ENCODE measurements at places on chromosomes 6 and 20.

GRCh38 chr20:11248687-11249638 is 575.2 kb upstream of the JAG1 start:
- DNase-seq, result no peak

- no peak for DNase-seq
Observed at GRCh38 chr6:169343886-169344749, 90.5 kb upstream of the THBS2 start.

DNA sequence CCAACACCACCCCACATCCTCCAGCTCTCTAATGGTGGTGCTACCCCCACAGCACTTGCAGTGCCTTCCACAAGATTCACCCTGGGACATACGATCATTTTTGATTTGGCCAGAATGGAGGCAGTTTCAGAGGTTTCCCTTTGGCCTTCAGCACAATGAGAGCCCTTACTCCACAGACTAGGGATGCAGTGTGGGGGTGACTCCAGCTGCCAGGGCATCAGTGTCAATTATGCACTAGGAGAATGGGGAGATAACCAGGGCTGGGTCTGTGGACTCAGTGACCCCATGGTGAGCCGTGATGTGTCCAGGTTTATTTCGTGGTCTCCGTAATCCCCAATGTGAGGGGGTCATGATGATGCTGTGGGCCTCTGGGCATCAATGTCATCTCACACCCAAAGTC is 31.5 kb upstream of the MICB start:
- DNase-seq, result no peak

GRCh38 chr6:9116026-9116425 is 680.7 kb upstream of the SLC35B3 start:
- no peak for DNase-seq

- no peak for DNase-seq
Observed at GRCh38 chr6:14474816-14475215, 357.2 kb downstream of the CD83 start.

- no peak for DNase-seq
Observed at GRCh38 chr6:71393981-71394432, 105.4 kb downstream of the OGFRL1 start.

DNA sequence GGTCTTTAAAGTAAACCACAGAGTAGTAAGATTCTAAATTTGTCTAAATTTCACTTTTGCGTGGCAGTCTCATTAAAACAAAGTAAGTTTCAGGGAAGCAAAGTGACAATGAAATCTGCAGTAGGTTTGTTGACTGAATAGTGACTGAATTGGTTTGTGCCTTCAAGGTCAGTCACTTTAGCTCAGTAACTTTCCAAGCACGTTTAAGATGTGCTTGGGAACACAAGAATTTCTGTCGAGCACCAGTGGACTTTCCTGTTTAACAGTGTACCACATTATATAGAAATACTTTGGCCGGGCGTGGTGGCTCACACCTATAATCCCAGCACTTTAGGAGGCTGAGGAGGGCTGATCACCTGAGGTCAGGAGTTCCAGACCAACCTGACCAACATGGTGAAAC is 1.7 kb upstream of the CD24 start:
- DNase-seq, result no peak

DNA sequence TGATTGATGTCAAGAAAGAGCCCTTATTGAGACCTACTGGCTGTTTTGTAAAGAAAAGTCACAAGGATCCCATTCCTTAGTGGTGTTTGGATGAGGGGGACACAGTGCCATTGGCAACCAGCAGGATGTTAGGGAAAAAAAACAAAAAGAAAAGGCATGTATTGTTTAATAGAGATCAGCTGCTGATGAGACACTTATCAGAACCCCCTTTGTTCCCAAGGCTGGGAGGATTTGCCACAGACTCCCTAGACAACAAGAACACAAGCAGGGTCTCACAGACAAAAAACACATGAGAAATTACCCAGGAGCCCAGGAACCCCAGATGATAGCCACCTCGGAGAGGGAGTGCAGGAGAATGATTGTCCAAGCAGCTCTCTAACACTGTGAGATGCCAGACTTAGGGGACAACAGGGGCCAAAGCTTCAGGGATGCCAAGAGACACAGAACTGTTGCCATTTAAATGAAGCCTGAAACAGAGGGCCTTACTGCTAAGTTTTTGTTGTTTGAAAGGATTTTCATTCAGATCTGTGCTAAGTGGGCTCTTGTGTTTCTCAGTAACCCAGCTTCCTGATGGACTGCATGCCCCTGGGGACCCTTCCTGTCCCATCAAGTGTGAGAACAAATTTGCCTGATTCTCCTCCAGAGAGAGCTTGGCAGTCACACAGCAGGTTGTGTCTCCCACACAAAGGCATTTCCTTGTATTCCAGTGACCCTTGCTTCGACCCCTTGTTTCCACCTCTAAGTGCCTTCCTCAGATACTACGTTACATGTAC is 48.7 kb upstream of the HEY2 start:
- DNase-seq, result no peak

GRCh38 chr6:23218751-23219150 is 649.4 kb downstream of the HDGFL1 start:
- DNase-seq, result no peak

DNA sequence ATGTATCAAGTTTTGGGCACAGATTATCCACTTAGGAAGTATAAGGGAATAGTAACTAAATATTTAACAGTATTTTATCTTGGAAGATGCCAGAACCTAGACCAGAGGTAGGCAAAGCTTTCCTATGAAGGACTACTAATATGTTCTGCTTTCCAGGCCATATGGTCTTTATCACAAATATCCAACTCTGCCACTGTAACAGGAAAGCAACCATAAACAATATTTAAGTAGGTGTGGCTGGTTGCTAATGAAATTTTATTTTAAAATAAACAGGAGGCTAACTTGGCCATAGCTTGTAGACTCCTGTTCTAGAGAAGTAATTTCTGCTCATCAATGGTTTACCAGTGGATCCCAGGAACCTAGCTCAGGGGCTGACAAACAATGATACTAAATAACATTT is 39.4 kb downstream of the NOL7 start:
- no peak for DNase-seq

GRCh38 chr6:110295451-110296165 is 62.5 kb downstream of the METTL24 start:
- no peak for DNase-seq

DNA sequence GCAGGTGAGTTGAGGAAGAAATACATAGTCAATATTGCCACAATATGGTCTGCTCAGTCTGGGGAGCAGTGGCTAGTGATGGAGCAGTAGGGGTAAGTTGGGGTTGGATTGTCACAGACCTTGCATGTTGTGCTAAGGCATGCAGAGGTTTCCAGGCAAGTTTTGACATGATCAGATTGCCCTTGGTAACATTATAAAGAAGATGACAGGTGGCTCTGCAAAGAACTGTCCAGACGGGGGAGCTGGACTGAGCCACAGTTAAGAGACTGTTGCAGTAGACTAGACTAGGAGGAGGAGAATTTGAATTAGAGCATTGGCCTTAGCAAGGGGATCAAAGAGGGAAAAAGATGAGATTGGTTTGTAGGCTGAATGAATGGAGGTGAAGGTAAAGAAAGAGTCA is 23.4 kb downstream of the ATRN start:
- no peak for DNase-seq

DNA sequence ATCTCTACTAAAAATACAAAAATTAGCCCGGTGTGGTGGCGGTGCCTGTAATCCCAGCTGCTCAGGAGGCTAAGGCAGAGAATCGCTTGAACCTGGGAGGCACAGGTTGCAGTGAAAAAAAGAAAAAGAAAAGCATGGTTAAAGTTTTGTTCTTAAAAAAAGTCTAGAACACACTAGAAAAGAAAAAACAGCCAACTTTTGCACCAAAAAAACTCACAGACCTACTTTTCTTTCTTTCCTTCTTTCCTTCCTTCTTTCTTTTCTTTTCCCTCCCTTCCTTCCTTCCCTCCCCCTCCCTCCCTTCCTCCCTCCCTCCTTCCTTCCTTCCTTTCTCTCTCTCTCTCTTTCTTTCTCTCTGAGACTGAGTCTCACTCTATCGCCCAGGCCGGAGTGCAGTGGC is 204.4 kb downstream of the BTBD9 start:
- no peak for DNase-seq

GRCh38 chr6:89409461-89410035 is 2.5 kb downstream of the RRAGD start:
- DNase-seq, result no peak

GRCh38 chr6:107956181-107956580 is 1.8 kb downstream of the SEC63 start:
- DNase-seq, result no peak

- no peak for DNase-seq
Observed at GRCh38 chr6:19100752-19101151, 713.6 kb downstream of the RNF144B start.

DNA sequence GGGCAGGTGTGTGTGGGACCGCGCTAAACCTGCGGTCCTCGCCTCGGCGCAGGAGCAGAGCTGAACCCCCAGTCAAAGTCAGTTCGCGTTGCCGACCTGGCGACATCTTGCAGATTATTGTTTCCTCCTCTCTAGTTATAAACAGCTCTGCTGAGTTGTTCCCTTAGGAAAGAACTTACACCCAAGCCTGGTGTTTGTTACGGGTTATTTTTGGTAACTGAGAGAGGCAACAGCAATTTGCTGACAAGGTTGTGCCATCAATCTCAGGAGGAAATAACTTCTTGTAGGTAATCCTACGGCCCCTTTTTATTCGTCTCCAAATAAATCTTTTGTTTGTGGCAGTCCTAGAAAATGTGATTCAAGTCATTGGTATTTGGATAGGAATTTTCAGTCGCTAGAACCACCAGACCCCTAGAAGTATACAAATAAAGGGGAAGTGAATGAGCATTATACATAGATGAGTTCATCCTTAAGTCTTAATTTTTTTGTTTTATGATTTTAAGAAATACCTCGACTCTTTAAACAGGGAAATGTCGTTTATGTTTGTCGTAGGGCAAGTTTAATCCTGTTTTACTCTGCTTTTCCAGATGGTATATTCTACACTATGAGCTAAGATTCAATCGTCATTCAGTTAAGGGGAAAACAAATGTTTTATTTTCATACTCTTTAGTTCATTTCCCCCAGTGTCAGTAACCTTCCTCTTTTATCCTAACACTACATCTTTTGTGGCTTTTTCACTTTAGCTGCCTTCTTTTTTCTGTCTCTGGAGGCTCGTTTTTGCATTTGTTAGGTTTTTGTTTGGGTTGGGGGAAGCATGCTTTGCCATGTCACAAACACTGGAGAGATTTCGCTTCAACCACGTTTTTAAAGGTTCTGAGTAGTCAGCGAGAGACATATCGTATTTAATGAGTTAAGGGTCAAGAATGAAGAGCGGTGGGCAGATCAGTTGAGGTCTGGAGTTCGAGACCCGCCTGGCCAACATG is 1.2 kb downstream of the PM20D2 start:
- no peak for DNase-seq

DNA sequence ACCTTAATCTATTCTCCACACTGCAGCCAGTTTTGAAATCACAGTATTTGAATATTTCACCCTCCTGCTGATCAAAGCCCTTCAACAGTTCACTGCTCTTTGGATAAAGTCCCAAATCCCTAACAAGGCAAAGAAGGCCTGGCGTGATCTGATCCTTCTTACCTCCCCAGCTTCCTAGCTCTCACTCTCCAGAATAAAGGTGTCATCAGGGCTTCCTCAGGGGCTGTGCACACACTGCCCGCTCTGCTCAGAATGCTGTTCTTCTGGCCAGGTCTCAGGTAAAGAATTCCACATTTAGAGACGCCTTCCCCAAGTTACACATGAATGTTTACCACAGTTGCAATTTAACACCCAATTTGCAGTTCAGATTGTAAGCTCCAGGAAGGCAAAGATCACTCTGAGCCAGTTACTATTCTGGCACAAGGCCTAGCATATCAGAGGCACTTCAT is 58.9 kb upstream of the MCM9 start:
- no peak for DNase-seq

DNA sequence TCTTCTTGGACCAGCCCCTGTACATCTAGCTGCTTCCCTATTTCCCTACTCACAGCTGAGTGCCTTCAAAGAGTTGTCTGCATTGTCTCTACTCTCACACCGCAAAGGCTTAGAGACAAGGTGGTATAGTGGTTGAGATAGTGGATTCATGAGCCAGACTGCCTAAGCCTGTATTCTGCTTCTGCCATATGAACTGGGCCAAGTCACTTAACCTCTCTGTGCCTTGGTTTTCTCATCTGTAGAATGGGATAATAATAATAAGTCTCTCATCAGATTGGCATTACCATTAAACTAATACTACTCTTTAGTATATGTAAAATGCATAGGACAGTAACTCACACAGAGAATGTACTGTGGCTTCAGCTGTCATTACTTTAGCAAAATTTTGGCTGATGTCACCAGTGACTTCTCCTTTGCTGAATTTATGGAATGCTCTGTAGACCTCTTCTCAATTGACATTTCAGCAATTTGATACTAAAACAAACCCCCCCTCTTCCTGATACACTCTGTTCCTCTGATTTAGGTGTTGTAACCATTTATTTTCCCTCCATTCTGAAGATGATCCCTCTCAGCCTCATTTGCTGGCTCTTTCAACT is 156.1 kb downstream of the ADAT2 start:
- no peak for DNase-seq

DNA sequence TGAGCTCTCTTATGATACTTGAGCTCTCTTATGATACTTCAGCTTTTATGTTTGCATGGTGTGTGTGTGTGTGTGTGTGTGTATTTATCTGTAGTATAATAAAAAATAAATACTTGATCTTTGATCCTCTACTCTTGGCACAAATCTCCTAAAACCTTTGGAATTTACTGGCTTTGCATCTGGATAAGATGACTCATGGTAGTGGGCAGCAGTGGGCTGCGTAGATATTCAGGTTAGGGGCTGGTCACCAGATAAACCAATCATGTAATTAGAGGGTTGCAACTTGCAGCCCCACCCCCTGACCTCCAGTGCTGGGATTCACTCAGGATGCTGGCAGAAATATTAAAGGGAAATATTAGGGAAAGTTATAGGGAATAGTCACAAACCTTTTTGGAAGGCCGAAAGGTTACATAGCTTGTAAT is 151.9 kb upstream of the COL21A1 start:
- no peak for DNase-seq

- DNase-seq, result no peak
Observed at GRCh38 chr20:61924211-61924857, 141.3 kb downstream of the TAF4 start.

GRCh38 chr6:28534875-28535274 is 9.2 kb downstream of the GPX5 start:
- no peak for DNase-seq

GRCh38 chr6:143688681-143689080 is 10.9 kb downstream of the PHACTR2 start:
- no peak for DNase-seq

DNA sequence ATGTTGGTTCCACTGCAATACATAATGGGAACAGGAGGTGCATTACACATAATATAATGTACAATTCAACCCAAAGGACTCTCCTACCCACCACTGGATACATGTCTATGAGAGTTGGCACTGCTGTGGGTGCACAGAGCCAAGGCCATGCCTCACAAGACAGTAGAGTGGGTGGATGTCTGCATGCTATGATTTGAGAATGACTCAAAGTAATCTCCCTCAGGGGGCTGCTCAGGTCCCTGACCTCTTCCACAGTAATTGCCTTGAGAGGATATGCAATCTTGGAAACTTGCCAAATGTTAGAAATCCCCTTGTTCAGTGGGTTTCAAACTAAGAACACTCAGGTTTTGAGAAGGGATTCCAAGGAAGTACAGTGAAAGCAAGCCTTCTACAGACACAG is 79.0 kb downstream of the ANKEF1 start:
- no peak for DNase-seq

- DNase-seq, result no peak
Observed at GRCh38 chr6:81755551-81755950, 3.1 kb upstream of the TENT5A start.
